ENCODE measurements at places on chromosomes 11 and 22.

GRCh38 chr11:44862558-44863101, 88.1 kb downstream of the TP53I11 start:
- DNase-seq = no peak

DNA sequence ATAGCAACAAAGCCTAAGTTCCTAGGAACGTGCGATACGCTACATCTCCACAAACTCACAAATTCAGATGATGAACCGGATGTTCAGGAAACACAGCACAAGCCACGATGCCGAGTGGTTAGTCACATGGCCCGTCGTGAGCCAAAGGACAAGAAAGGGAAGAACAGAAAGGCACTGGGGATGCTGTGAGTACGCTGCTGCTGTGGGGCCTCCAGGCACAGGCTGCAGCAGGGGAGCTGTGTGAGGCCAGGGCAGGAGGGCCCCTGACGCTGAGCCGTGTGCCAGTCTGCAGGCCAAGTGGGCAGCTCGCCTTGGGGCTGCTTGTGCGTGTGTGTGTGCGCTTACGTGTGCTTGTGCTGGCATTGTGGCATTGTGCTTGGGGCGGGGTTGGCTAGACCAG, 89.4 kb downstream of the CTTN start:
- DNase-seq = no peak

GRCh38 chr11:122424636-122425035, 230.9 kb upstream of the UBASH3B start:
- DNase-seq = no peak

- DNase-seq = peak; percentile 48
Measured at GRCh38 chr22:42743501-42743991, 22.9 kb upstream of the A4GALT start.

- DNase-seq = no peak
Measured at GRCh38 chr22:28395920-28396753, 283.5 kb downstream of the TTC28 start.

GRCh38 chr11:70951139-70951804, 301.1 kb downstream of the SHANK2 start:
- DNase-seq = no peak

DNA sequence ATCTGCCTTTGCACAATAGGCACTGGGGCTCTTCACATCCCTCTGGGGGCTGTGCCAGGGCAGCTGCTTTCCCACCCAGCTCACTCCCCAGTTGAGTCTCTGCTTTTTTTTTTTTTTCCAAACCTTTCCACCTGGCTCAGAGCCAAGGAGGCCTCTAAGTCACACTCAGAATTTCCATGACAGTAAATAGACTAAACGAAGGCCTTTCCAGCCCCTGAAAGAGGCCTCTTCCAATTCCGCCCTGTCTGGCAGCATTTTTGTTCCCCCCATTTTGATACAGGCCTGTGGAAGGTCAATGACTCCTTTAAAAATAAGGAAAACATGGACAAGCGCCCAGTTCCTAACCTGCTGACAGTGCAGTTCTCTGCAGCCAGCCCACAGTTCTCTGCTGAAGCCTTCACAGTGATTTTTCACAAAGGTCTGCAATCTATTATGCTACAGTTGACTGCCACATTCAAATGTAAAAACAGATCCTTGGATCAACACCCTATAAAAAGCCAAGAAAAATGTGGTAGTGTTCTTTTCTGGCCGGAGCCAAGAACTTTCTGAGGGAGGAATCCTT, 107.5 kb upstream of the SESN3 start:
- DNase-seq = peak; percentile 64

- DNase-seq = no peak
Measured at GRCh38 chr11:63709336-63709884, 28.1 kb downstream of the RTN3 start.

- DNase-seq = no peak
Measured at GRCh38 chr11:17258670-17259069, 17.9 kb upstream of the NUCB2 start.

- DNase-seq = no peak
Measured at GRCh38 chr11:65953471-65953870, 8.1 kb upstream of the SART1 start.

- DNase-seq = no peak
Measured at GRCh38 chr22:20866736-20867135, 7.9 kb downstream of the SNAP29 start.

DNA sequence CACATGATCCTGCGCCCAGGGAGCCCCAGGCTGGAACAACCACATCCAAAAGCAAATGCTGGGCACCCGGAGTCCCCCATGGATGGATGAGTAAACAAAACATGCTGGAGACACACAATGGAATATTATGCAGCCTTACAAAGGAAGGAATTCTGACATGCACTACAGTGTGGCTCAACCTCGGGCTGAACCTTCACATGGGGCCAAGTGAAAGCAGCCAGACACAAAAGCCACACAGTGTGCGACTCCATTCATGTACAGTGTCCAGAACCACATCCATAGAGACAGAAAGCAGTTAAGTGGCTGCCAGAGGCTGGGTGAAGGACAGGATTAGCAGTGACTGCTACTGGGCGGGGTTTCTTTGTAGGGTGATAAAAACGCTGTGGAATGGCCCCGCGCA, 10.1 kb downstream of the POLR3H start:
- DNase-seq = no peak

DNA sequence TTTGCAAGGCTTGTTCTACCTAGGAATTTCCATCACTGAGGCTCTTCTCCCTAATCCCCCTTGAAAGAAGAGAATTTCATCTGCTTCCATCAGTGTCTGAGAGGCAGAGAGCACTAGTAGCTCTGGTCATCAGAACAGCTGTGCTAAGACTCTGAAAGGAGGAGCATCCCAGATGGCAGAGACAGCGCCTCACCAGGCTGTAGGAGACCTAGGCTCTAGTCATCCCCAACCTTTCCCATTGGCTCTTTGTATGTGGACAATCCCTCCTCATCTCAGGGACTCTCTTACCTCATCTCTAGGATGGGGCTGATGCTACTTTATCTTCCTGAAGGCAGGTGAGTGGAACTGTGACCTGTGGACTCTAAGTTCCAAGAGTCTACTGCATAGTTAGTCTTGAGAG, 8.8 kb upstream of the OR9I1 start:
- no peak for DNase-seq

- DNase-seq = no peak
Measured at GRCh38 chr11:126115127-126115495, 52.4 kb upstream of the CDON start.

DNA sequence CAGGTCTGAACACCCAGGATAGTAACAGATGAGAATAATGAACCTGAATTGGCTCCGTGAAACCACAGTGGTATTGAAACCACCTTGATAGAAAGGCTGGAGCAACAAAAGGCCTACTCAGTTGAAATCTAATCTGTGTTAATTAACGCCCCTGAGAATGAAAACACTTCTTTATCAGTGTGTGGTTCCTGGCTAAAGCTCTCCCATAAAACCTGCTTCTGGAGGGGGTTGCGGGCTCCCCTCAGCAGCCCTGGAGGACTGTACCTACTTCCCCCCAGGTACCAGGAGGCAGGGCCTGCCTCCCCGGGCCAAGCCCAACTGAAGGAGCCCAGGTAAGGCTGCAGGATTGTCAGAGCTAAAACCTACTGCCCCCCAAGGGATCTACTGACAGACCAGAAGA, 54.6 kb downstream of the PLEKHA7 start:
- no peak for DNase-seq

GRCh38 chr11:61618978-61619377, 38.1 kb upstream of the SYT7 start:
- no peak for DNase-seq

- no peak for DNase-seq
Measured at GRCh38 chr22:35938226-35938625, 90.4 kb downstream of the RBFOX2 start.

- no peak for DNase-seq
Measured at GRCh38 chr11:71940561-71941219, 11.8 kb downstream of the RNF121 start.

- DNase-seq = no peak
Measured at GRCh38 chr22:22316589-22316988, 72.0 kb downstream of the VPREB1 start.

GRCh38 chr11:113272281-113272680, 42.1 kb upstream of the TTC12 start:
- DNase-seq = no peak

GRCh38 chr11:102614031-102614430, 11.1 kb downstream of the MMP20 start:
- DNase-seq = no peak

- no peak for DNase-seq
Measured at GRCh38 chr22:41739576-41739975, 40.3 kb downstream of the MEI1 start.

DNA sequence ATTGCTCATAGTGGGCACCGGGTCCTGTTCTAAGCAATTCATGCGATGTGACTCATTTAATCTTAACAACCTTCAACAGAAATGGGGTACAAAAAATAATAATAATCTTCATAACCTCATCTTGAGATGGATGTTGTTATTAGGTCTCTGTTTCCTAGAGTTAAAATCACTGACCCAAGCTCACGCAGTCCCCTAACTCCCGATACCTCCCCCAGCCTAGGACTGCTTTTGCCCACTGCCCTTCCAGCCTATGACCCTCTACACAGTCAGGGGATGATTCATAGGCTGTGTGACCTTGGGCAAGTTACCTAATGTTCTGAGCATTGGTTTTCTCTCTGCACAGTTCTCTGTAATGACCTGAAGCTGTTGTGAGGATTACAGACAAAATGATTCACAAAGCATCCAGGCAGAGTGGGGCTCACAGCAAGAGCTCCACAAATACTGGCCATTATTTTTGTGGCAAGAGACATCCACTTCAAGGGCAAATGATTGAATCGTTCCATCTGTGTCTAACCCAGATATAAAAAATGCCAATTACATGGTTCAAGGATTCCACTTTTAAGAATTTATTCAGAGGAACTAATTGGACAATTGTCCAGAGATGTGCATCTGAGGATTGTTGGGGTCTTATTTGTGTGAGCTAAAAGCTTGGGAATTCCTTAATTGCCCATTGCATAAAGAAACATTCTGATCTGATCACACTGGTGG, 20.0 kb downstream of the MTFP1 start:
- no peak for DNase-seq

DNA sequence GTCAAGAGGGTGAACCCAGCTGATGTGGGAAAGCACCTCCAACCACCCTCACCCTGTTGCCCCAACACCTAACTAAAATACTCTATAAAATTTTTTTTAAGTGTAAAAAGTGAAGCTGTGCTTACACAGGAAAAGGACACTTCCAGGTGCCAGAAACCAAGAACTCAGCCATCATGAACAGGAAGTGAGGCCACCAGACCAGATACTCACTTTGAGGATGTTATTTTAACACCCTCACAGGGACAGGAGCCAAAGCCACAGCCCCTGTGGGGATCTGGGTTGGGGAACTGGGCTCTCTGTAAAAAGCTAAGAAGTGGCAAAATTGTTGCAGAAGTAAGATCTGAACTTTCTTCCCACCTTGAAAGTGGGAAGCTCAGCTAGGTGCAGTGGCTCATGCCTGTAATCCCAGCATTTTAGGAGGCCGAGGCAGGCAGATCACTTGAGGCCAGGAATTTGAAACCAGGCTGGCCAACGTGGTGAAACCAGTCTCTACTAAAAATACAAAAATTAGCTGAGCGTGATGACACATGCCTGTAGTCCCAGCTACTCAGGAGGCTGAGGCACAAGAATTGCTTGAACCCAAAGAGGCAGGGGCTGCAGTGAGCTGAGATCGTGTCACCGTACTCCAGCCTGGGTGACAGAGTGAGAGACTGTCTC, 3.8 kb downstream of the RSPH14 start:
- no peak for DNase-seq

GRCh38 chr22:35600476-35600875, 16.7 kb downstream of the MB start:
- no peak for DNase-seq

- DNase-seq = no peak
Measured at GRCh38 chr11:128821556-128821955, 45.5 kb downstream of the KCNJ1 start.

GRCh38 chr22:27404441-27404840, 397.1 kb downstream of the MN1 start:
- DNase-seq = no peak

DNA sequence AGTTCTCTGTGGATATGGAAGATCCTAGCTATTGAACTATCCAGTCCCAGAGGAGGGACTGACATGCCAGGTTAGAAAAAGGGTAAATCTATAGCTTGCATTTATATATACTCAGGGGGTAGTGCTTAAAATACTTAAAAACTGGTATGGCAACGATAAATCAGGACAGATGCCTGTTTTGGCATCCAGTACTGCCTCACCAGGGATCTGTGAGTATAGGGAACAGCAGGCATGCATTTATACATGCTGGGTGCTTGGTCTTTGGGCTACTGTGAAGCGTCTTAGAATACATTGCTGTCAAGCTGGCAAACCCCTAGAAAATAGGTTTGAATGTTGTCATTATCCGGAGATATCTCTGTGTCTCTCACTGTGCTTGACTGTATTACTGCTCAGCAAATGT, 94.2 kb upstream of the DRD2 start:
- no peak for DNase-seq

- DNase-seq = no peak
Measured at GRCh38 chr22:44211256-44211945, 30.7 kb downstream of the PARVG start.

DNA sequence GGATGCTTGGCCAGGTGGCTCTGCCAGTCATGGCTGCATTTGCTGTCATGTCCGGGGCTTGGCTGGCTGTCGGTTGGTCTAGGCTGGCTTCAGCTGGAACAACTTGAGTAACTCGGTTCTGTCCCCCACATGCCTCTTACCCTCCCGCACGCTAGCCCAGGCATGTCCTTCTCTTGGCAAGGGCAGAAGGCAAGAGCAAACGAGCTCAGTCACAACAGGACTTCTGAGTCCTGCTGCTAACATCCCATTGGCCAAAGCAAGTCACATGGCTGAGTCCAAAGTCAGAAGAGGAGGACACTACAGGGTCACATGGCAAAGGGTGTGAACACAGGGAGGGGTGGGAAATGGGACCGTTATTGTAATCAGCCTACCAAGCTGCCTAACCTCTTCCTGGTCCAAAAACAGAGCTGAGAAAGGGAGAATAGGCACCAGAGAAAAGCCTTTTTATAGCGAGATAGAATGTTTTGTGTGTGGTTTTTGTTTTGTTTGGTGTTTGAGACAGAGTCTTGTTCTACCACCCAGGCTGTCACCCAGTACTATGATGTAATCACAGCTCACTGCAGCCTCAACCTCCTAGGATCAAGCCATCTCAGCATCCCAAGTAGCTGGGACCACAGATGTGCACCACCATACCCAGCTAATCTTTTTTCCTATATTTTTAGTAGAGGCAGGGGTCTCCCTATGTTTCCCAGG, 81.9 kb downstream of the MN1 start:
- no peak for DNase-seq

- DNase-seq = no peak
Measured at GRCh38 chr22:20469110-20469868, 26.3 kb downstream of the KLHL22 start.

GRCh38 chr11:68002575-68002937, 1.3 kb downstream of the UNC93B1 start:
- no peak for DNase-seq

- DNase-seq = no peak
Measured at GRCh38 chr22:26589845-26590736, at the start of gene TPST2. TPST2 (minus strand) TSS chr22:26590132; CDS start chr22:26541630, 48,502 bp downstream.

- DNase-seq = no peak
Measured at GRCh38 chr11:280706-281485, 2.7 kb downstream of the NLRP6 start.

GRCh38 chr11:35215945-35216344, 77.0 kb downstream of the CD44 start:
- DNase-seq = no peak

- DNase-seq = no peak
Measured at GRCh38 chr11:128678024-128678423, 15.8 kb upstream of the FLI1 start.

Measured in brain pericyte (primary cell).